ENCODE measurements at places on chromosomes 16 and 17.

DNA sequence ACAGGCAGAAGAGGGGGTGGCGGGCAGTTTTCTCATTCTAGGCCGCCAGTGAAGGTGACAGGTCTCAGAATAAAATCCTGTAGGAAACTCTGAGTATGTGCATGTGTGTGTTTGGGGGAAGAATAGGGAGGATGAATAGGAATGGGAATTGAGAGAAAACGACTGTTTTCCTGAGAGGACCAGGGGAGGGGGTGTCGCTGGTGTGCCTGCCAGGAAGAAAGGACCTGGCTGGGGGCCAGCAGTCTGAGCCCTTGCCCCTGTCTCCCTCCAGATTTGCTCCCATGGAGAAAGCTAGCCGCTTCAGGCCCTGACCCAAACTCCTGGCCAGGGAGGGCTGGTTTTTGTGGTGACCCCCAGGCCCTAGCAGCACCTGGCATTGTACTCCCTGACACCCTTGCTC, 14.4 kb downstream of the C17orf50 start:
- DNase-seq, result no peak

DNA sequence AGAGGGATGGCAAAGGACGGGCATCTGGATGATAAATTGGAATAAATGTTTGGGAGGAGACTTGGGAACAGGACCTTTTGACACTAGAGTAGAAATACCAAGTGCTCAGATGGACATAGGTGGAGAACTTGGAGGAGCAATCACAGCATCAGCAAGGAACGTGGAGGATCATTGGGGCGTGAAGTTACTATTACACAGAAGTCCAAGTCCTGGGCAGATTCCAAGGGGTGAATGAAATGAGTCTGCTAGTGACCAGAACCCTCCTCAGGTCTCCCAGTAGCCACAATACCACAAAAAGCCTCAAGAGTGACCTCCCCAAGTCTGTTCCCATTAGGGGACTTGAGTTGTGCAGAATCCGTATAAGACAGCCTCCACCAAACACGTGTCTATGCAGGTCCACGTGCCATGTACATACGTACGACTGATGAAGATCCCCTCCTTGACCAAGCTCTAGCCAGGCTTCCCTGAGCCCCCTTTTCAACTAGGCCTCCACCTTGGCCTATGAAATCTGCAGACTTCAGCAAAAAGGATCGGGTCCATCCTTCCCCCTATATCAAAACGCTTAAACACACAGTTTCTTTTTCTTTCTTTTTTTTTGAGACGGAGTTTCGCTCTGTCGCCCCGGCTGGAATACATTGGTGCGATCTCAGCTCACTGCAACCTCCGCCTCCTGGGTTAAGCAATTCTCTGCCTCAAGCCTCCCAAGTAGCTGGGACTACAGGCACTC, 2.2 kb downstream of the C17orf67 start:
- DNase-seq, result no peak

GRCh38 chr16:80627108-80627507, 86.3 kb downstream of the DYNLRB2 start:
- no peak for DNase-seq

DNA sequence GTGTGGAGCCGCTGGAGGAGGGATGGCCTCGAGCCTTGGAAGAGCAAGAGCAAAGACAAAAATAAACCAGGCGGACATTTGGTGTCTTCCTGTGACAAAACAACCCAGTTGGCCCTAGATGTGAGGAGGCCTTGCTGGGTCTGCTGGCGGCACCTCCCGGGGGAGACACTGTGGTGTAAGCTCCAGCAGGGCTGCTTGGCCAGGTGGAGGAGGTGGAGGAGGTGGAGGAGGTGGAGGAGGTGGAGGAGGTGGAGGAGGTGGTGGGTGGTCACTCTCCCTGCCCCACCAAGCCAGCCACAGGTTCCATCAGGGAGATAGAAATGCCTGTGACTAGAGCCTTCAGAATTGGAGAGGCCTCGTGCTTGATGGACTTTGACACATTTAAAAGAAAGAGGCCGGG, 32.1 kb downstream of the DBNDD1 start:
- no peak for DNase-seq

- DNase-seq, result no peak
Observed at GRCh38 chr17:33152783-33153182, 140.3 kb downstream of the ASIC2 start.

GRCh38 chr16:84788920-84789391, 30.8 kb upstream of the CRISPLD2 start:
- no peak for DNase-seq

DNA sequence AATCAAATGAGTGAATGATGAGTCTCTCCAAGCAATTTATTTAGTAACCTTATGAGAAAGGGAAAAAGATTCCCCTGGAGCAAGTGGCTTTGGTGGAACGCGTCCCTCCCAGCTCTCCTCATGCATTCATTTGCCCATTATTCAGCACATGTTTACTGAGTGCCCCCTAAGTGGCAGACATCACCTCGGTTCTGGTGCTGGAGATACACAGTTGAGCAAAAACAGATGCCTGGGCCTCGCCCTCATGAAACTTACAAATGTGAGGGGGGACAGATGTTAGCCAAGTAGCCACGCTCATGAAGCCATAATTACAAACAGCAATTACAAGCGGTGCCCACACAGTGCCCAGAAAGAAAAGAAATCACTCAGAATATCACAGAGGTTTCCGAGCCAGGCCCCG, 45.1 kb upstream of the CIBAR2 start:
- no peak for DNase-seq

DNA sequence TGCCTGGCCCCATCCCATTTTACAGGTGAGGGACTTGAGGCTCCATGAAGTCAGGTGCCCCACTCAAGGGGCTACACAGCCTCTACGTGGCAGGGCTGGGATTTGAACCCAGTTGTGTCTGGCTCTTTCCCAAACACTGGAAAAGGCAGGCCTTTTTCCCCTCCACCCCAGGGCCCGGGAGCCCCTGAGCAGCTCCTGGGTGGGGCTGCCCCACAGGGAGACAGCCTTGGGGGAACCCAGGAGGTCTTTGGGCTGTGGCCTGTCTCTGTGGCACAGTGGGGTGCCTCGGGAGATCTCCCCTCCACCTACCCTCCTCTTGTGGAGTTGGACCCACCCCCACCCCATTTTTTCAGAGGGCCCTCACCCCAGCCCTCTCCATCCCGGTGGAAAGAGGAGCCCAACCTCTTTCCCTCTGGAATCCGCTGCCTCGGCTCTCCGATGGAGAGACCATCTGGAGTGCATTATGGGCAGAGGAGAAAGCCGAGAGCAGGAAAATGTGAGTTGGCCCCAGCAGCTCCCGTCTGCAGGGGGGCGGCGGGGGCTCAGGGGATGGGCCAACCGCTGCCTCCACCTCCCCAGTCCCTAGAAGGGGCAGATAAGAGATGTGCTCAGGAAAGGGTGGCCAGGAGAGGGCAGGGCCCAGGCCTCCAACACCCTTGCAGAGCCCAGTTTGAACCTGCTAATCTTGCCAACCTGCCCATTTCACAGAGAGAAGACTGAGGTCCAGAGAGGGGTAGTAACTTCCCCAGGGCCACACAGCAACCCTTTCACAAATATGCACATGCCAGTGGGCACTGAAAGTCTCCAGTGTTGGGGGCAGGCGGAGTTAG, 15.4 kb upstream of the TMEM92 start:
- DNase-seq, result no peak

- no peak for DNase-seq
Observed at GRCh38 chr17:31609331-31609730, 217.9 kb downstream of the RAB11FIP4 start.

- peak; percentile 61 for DNase-seq
Observed at GRCh38 chr17:82863941-82864712, 24.3 kb upstream of the ZNF750 start.

DNA sequence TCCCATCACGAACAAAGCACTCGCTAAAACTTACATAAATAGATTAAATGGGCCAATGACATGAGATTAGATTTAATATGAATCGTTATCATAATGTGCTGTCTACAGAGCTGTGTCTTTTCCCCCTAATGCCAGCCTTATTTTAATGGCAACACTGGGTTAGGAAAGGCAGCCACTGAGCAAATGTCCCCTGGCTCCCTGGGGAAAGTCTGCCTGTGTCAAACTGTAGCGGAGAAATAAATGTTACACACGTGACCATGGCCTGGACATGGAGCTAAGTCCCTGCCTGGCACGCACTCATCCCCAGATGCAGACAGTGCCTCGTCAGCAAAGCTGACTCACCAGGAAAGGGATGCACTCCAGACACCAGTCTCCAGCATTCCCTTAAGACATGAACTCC, 61.3 kb upstream of the SDK2 start:
- no peak for DNase-seq

- DNase-seq, result no peak
Observed at GRCh38 chr17:73224663-73225305, 31.9 kb downstream of the COG1 start.

- DNase-seq, result no peak
Observed at GRCh38 chr16:52318302-52319009, 228.5 kb downstream of the TOX3 start.

- no peak for DNase-seq
Observed at GRCh38 chr17:79047923-79048825, 24.2 kb downstream of the C1QTNF1 start.

- DNase-seq, result peak; percentile 57
Observed at GRCh38 chr17:29292992-29293889, 707 bp downstream of the NUFIP2 start.

DNA sequence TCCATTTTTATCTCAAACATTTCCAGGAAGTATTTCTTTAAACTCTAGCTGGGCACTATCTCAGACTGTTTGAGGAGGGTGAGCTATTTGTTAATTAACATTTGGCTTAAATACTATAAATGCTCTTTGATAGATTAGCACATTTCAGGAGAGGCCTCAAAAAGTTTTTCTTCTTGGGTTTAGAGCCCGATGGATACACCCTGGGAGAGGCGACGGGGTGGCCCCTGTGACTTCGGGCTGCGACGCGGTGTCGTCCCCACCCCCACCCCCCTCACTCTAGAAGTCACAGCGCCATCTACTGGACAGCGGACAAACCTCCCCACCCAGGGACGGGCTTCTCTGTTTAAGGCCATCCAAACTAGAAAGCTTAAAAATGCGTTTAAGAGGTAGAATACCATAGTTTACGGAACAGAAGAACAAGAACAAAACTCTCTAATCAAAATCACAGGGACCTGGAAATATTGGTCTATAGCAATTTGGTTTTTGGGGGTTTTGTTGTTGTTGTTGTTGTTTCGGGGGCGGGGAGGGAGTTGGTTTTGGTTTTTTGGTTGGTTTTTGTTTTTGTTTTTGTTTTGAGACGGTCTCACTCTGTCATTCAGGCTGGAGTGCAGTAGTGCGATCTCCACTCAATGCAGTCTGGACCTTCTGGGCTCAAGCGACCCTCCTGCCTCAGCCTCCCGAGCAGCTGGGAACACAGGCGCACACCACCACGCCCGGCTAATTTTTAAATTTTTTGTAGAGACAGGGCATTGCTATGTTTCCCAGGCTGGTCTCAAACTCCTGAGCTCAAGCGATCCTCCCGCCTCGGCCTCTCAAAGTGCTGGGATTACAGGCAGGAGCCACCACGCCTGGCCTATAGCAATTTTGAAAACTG, 254.4 kb downstream of the C16orf95 start:
- DNase-seq, result no peak

DNA sequence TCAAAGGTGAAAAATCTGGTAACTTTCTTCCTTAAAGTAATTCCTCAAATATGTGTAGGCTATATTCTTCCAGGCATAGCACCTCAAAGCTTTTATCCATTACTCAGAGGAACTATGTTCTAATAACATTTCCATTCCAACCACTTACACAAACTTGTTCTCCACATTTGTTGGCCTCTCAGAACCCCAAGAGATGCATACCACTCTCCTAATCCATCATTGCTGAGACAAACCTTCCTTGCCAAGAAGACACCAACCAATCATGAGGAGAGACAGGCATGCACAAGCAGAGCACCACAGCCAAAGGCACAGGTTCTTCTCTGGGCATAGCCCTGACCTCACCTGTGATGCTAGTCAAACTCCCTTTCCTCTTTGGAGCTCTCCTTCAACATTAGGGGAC, 20.9 kb downstream of the CDH11 start:
- DNase-seq, result no peak

DNA sequence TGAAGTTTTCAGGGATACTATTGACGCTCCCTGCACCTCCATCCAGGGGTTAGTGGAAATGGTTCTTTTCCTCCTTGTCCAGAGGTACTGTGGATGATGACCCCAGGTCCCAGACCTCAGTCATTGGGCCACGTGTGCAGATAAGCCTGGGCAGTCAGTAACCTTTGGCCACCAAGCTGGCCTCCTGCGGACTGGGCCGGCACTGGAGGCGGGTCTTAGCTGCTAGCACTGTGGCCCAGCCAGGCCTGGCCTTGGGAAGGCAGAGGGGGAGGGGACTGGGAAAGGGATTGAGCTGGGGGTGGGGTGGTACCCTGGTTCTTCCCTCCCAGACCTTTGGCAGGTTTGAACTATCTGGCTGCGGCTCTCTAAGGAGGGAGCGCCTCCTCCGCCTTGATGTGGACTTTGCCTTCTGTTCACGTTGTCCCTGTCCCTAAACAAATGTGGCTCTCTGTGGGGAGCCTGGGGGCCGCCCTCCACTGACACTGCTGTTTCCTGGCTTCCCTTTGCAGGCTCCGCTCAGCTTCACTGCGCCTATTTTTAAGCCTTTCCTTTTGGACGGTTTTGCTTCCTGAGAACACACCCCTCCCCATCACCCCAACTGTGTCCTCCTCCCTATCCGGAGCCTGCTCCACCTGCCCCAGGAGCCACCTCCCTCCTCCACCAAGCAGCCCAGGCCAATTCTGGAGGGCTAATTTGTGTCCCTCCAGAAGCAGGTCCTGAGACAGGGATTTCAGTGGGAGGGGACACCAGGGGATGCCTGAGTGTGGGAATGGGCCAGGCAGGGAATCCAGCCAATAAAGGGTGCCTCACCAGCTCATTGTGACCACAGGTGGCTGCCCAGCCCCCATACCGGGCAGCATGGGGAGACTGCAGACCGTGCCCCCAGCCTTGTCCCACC, 251.9 kb downstream of the SEC14L1 start:
- no peak for DNase-seq

GRCh38 chr17:326010-326621, 26.5 kb downstream of the RPH3AL start:
- no peak for DNase-seq

GRCh38 chr16:49495596-49496355, 122.2 kb downstream of the C16orf78 start:
- no peak for DNase-seq

DNA sequence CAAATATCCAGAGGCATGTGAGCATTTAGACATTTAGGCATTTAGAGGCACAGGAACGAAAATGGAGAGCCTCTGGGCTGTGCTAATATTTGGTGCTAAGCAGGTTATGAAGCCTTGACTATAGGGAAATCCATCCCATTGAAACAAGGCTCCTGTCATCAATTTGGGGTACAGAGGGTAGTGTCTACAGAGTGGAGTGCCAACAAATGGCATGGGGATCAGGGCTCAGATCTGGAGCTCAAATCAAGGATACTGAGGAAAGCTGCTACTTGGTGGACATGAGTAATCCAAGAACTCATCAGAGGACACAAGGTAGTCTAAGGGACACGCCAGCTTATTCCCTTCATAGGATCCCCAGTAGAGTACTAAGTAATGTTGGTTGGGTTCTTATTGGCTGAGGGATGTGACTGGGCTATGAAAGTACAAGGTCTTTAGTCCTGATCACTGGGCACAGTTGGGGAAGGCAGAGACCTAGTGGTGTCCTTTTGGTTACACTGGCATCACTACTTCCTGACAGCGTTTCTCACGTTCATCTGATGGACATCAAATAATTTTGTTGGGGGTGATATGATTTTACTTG, 5.2 kb downstream of the KRT10 start:
- no peak for DNase-seq

- DNase-seq, result no peak
Observed at GRCh38 chr16:4535627-4536108, 2.9 kb downstream of the CDIP1 start.

All from activated B cell treated with CpG ODN at 0.5 μM for 24 hours (primary cell).